ENCODE measurements at places on chromosomes 1 and 21.

DNA sequence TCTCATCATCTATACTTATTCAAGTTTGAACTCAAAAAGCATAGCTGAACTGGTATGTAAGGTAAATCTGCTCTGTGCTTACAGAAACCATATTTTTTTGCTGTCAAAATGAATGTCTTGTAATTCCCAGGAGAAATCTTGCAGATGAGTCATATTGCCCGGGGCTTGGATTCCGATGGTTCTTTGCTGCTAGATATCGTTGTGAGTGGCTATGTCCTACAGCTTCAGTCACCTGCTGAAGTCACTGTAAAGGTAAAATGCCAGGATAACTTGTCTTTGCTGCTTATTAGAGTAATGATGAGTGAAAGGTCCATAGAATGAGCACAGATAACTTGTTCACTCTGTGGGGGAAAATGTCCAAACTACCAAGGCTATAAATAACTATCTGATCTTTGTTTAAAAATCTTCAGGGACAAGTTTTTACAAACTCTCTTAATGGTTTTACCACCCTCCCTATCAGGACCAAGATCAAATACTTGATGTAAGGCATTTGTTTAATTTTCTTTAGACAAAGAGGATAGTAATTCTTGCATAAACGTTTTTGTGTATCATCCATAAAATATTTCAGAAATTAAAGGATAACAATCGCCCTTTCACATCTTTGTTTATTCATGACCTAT lies 222.3 kb downstream of the TPR start:
- DNase-seq: no peak

GRCh38 chr1:2630498-2631135 lies 2.2 kb downstream of the MMEL1 start:
- no peak for DNase-seq

DNA sequence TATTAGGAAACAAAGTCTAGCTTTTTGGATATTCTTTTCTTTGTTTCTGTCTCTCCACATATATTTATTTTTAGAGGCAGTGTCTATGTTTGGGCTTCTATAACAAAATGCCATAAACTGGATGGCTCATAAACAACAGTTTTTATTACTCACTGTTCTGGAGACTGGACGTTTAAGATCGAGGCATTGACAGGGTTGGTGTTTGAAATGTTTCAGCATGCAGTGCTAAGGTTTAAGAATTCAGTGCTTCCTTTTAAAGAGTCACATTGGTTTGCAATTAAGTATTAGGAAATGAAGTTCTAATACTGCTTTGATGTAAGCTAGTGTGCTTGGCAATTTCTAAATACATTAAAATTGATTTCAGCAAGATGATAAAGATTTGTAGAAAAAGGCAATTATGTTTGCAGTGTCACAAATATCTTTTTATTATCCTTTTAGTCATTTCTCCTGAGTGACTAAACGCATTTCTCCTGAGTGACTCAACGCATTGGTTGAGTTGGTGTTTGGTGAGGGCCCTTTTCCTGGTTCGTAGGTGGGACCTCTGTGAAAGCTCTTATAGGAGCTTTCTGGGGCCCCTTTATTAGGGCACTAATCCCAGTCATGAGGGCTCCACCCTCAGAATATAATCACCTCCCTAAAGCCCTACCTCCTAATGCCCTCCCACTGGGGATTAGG lies 317.0 kb downstream of the USP25 start:
- no peak for DNase-seq

DNA sequence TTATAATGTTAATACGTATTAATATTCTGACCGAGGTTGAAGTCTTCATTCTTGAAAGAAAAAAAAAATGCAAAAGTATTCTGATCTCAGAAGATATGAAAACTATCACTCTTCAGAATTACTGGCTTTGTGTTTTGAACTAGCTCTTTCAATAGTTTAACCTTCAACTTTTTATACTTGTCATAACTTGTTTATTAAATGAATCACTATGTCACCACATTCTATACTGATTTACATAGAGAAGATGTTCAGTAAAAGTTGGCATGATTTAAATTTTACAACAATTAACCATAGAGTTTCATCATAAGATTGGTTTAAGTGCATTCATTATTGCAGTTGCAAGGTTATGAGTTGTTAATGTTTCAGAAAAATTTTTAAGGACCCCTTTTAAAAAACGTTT lies 57.3 kb downstream of the HS2ST1 start:
- DNase-seq: no peak

- no peak for DNase-seq
Observed at GRCh38 chr1:19461220-19461554, 24.2 kb downstream of the CAPZB start.

DNA sequence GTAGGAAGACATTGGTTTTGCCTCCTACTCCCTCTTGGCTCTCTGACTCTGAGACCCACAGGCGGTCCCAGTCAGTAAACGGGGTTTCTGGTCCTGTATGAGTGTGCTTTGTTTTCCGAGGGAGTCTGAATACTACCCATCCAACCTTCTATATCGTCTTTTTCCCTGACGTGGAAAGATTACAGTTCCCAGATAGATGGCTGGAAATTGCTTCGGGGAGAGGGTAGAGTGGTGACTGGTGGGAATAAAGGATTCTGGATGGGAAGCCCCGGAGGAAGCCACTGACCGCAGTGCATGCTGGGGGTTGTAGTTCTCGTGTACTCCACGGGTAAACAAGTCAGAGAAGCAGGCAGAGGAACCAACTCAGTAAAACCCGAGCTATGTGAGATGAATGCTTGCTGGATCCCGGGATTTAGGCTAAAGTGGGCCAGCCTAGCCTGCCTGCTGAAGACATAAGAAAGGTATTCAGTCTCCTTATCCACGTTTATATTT lies 66.2 kb upstream of the IRF2BP2 start:
- peak; percentile 93 for DNase-seq

GRCh38 chr21:16372586-16372985 lies 642.8 kb downstream of the USP25 start:
- DNase-seq: peak; percentile 56

DNA sequence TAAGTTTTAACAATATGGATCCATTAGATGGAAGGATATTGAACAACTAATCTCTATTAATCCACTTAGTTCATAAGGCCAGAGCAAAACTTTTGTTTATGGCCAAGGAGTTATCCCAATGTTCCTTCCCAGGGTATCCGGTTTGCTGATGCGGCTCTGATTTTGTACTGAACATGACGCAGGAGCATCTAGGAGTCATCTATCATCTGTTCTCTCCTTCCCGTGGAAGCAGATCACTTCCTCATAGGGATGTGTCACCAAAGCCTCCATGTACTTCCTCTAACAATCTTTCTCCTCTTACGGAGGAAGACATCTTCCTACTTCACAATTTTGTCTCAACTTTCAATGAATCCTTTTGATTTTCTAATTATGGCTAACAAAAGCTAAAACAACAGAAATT lies 206.6 kb downstream of the APP start:
- no peak for DNase-seq

DNA sequence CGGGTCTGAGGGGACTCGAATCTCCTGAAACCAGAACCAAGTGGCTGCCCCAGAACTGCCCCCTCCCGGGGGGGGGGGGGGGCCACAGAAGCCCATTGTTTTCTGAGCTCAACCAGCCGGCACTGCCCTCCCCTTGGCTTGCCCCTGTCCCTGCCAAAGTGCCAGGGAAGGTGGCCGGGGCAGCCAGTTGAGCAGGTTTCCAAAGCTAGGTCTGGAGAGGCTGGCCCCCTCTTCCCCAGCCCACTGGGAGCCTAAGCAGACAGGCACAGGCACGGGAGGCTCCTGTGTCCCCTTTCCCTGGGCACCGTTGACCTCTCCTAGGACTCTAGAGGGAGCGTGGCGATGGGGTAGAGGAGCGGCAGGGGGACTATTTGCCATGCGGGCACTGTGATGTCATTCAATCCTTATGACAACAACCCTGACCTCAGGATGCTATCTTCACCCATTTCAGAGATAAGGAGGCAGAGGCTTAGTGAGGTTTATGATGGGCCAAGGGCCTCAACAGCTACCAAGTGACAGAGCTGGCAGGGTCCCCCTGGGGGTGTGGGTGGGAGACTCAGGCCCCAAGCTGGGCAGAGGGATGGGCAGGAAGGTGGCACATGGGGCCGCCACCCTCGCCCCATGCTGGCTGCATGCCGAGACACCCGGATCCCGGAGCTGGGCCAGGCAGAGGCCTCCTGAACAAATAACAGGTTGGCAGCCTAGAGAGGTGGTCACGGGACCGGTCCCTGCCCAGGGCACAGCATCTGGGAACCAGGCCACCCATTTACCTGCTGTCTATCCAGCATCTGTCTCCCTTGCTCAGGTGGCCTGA lies 35.0 kb downstream of the RAP1GAP start:
- DNase-seq: no peak

- no peak for DNase-seq
Observed at GRCh38 chr1:156086256-156086662, 4.0 kb upstream of the MEX3A start.

GRCh38 chr1:161096015-161096414 lies 2.1 kb upstream of the KLHDC9 start:
- no peak for DNase-seq

All from pons (tissue), 1 donor.